ENCODE measurements at places on chromosomes 7 and 10. TPM values are rescaled to one million over a fixed set of nuclear protein-coding genes. Genes with fewer than 3 reads are reported as not detected.

DNA sequence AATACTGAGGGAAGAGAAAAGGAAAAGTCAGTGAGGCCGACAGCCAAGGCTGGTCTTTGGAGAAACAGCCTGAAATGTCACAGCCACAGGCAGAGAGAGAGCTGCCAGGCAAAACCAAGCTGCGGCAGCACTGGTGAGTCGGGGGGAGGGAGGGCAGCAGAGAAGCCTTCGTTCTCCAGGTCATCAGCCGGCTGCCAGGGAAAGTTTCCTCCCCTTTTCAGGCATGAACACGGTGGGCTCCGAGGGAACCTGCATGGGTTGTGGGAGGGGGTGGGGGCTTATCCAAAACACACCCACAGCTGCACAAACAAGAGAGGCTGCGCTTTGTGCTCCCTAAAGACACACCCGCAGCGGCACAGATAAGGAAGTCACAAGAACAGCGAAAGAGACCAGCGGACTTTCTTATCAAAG lies 62.3 kb upstream of the NKX6-2 start:
- no peak for ATAC-seq

DNA sequence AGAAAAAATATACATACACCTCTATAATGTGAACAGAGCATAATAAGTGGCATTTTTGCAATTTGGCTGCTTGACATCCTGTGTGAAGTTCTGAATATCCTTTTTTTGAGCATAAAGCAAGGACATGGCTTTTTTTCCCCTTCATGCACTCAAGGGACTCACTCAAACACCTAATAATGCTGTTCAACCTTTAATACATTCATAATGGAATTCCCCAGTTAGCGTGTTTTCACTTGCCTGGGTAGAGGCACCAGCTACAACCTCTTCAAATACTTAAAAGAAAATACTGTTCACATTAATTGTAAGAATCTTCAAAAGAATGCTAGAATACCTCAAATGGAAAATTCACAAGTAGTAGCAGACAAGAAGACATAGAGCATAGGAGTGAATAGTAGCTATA lies 316.8 kb downstream of the PCDH15 start:
- no peak for ATAC-seq

DNA sequence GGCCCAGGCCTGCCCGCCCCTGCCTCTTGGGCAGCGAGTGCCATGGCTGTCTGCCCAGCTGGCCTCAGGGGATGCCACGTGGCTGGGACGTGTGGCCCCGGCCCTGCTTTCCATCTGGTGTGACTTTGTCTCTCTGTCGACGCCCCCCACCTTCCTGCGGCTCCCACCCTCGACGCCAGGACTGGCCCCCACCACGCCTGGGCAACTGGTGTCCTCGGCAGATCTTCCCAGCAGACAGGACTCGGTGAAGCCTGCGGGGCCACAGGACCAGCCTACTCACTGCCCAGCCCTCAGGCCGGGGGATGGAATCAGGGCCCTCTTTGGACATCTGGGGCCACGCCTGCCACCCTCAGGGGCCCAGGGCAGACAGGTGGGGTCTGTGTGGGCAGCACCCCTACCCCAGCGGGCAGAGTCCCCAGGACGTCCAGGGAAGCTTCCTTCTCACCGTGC lies 55.1 kb downstream of the UNCX start:
- no peak for ATAC-seq

DNA sequence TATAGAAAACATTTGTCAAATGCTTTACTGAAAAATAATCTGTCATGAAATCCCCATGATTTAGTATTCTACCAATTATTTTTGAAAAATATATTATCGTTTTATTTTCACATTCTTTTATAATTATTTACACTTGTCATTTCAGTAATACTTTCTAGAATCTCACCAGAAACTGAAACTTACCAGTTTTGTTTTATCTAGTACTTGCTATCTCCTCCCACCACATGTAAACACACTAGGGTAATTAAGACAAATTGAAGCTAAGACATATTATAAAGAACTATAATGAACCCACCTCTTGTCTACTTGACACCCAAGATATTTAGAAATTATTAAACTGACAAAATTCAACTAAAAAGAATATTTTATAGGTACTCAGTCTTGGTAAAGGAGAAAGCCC lies 51.5 kb upstream of the GRM3 start:
- ATAC-seq, result no peak

DNA sequence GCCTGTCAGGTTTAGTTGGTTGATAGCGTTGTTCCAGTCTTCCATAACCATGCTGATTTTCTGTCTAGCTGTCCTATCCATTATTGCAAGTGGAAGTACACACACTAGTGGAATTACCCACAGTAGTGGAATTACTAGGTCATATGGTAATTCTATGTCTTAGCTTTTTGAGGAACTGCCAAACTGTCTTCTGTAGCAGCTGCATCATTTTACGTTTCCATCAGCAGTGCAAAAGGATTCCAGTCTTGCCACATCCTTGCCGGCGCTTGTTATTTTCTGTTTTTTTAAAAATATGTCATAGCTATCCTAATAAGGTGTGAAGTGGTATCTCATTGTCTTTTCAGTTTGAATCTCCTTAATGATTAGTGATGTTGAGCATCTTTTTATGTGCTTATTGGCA lies 17.2 kb upstream of the RHBDD2 start:
- ATAC-seq, result peak; percentile 75

The ANKRD61 gene
- total RNA-seq, result not detected

GRCh38 chr10:98417481-98417959 lies 2.5 kb upstream of the PYROXD2 start:
- no peak for ATAC-seq

The FKBP6 gene
- total RNA-seq, result not detected

Data from gastroesophageal sphincter (tissue), 4 donors.